ENCODE measurements at places on chromosomes 3 and 15. TPM values are rescaled to one million over a fixed set of nuclear protein-coding genes. Genes with fewer than 3 reads are reported as not detected.

- no peak overlapping the region for H3K4me3 ChIP-seq
- no peak overlapping the region for H3K27ac ChIP-seq
- H3K27me3 ChIP-seq: no peaks in the 10 kb centered on the region
- H3K4me1 ChIP-seq: no peaks in the 10 kb centered on the region
Measured at GRCh38 chr3:185560676-185561075, 8.3 kb upstream of the LIPH start.

DNA sequence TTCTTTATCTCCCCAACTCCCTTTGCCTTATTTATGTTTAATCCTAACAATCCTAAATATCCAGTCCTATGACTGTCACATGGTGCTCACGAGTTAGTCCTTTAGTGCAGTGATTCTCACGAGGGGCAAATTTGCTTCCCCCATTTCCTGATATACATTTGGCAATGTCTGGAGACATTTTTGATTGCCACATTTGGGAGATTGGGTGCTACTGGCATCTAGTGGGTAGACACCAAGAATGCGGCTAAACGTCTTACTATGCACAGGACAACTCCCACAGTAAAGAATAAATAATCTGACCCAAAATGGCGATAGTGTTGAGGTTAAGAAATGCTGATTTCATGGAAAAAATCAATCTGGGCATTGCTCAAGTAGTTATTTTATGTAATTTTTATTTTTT is 466.5 kb downstream of the ROBO2 start:
- DNase-seq: no peak
- no peak overlapping the region for H3K4me3 ChIP-seq
- no peaks in the 10 kb centered on the region for H3K4me1 ChIP-seq

GRCh38 chr3:134885877-134886621 is 91.0 kb downstream of the EPHB1 start:
- no peak overlapping the region for H3K4me3 ChIP-seq
- DNase-seq: no peak
- H3K27me3 ChIP-seq: no peaks in the 10 kb centered on the region
- H3K36me3 ChIP-seq: no peaks in the 10 kb centered on the region
- H3K27ac ChIP-seq: no peak overlapping the region
- no peaks in the 10 kb centered on the region for H3K4me1 ChIP-seq

Gene SCN10A
- total RNA-seq: not detected

GRCh38 chr15:26201177-26201858 is 338.2 kb upstream of the ATP10A start:
- no peaks in the 10 kb centered on the region for H3K4me1 ChIP-seq
- H3K27me3 ChIP-seq: no peaks in the 10 kb centered on the region
- no peak overlapping the region for H3K27ac ChIP-seq
- DNase-seq: peak; percentile 60
- H3K4me3 ChIP-seq: no peak overlapping the region

DNA sequence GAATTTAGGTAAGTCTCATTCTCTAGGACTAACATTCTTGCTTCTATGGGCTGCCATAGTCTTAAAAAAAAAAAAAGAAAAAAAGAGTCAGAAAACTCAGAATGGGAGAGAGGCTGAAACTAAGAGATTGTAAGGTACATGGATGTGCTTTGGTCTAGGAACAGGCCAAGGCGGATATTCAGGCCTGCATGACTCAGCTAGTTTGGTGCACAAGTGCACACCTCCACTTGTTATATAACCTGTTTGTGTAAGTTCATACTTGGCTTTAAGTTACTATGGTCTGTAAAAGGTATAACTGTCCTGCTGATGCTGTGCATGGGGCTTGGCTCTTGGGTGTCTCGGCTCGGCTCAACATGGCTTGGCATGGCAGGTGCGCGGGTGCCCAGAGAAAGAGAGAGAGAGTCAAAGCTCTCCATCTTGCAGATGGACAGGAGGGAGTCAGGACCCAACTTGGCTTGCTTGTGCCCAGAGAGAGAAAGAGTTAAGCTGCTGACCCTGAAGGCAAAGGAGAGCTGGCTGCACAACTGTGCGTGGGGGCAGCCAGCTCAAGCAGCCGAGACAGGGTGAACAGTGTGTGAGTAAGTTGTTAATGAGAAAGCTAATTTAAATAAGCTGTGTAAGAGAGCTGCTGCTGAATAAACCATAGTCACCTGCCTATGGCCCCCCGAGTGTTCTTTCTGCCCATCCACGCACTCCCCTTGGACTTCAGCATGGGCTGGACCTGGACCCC is 31.4 kb upstream of the CHRNB4 start:
- no peaks in the 10 kb centered on the region for H3K4me1 ChIP-seq
- H3K36me3 ChIP-seq: no peaks in the 10 kb centered on the region
- H3K4me3 ChIP-seq: no peak overlapping the region
- H3K27me3 ChIP-seq: no peaks in the 10 kb centered on the region
- no peak for DNase-seq

Gene HYAL3
- total RNA-seq: 2.1 TPM

Gene PTH1R
- 2.1 TPM for total RNA-seq
